ENCODE measurements at places on chromosomes 1 and 21.
A peak's percentile ranks its signal among the peaks of the same experiment; 100 is the strongest.

GRCh38 chr1:191240925-191241324 lies 763.3 kb upstream of the BRINP3 start:
- no peak for DNase-seq
- H3K4me1 ChIP-seq: no peaks in the 10 kb centered on the region
- no peaks in the 10 kb centered on the region for H3K27me3 ChIP-seq
- H3K4me3 ChIP-seq: no peak overlapping the region

DNA sequence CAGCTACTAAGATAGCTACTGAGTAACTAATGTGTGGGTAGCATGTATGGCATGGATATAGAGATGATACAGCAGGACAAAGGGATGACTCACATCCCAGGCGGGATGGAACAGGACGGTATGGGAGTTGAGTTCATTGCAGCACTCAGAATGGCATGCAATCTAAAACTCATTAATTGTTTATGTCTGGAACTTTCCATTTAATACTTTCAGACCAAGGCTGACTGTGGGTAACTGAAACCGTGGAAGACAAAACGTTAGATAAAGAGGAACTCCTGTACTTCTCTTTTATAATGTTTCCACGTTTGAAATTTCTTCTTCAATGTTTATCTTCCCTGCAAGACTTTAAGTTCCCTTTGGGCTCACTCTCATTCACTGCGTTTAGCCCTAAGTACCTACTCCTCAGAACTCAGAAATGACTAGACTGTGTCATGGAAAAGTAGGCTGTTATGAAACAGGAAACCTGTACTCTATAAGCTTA lies 151.9 kb downstream of the MAGI3 start:
- no peaks in the 10 kb centered on the region for H3K36me3 ChIP-seq
- H3K27ac ChIP-seq: no peak overlapping the region
- DNase-seq: no peak
- no peak overlapping the region for H3K4me3 ChIP-seq

DNA sequence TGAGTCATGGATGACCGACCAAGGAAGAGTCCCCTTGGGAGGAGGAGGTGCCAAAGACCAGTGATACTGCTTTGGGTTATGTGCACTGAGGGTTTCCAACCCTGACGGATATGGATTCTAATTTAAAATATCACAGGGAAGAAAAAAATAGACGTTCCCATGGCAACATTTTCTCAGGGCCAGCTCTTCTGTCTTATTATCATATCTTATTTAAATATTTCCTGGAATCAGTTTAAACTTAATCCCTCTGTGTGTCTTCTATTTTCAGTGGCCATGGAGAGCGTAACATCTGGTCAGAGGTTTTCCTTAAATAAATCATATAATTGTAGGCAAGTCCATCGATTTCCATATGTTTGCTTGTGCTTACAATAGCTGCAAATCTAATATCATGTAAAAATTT lies 205.4 kb upstream of the FMN2 start:
- H3K4me3 ChIP-seq: no peak overlapping the region
- no peak overlapping the region for H3K27ac ChIP-seq
- H3K27me3 ChIP-seq: no peaks in the 10 kb centered on the region
- DNase-seq: no peak
- H3K36me3 ChIP-seq: no peaks in the 10 kb centered on the region

DNA sequence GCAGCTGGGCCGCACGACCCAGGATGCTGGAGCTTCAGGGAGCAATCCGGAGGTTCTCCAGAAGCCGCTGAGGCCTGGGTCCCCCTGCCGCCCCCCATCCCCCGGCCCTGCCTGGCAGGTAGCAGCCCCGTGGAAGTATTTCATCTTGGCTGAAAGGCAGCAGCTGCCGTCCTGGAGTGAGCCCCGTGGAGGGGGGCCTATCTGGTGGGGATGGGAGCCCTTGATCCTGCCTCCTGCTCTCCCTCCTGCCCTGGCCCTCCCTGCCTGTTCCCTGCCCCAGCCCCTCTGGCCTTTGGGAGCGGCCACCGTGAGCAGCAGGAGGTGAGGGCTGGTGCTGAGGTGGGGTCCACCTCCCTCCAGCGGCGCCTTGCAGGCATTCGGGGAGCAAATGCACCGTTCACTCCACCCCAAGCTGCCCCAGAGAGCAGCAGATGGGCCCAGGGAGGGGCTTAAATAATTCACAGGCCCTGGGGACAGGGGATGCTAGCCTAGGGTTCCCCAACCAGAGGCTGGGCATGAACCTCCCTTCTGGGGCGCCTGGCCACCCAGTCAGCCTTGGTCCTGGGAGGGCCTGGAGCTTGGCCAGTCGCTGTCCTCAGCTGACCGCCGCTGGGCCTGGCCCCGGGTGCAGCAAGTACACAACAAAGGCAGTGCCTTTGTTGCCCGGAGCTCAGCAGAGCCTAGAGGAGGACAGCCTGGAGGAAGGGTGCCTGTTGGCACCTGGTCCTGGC lies 23.7 kb upstream of the PLCH2 start:
- no peak overlapping the region for H3K4me3 ChIP-seq
- H3K27ac ChIP-seq: no peak overlapping the region
- H3K27me3 ChIP-seq: peaks cover 9% of the 10 kb centered on the region
- no peaks in the 10 kb centered on the region for H3K4me1 ChIP-seq

DNA sequence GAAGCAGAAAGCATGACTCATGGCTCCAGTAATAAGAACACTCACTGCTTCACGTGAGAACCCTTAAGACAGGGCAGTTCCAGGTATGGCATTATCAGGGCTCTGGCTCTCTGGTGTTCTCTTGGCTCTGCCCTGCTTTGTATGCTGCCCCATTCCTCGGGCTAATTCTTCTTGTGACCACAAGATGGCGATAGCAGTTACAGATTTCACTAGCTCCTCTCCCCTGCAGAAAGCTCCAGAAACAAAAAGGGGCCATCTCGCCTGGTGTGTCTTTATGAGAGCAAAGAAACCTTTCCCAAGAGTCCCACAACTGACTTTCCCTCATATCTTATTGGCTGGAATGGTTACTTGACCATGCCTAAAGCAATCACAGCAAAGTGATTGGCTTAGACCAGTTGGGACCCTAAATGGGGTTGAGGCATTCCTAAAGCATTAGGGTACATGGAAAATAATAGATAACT lies 60.1 kb downstream of the F3 start:
- H3K36me3 ChIP-seq: peaks cover 20% of the 10 kb centered on the region
- H3K4me1 ChIP-seq: no peaks in the 10 kb centered on the region
- no peak overlapping the region for H3K27ac ChIP-seq
- H3K4me3 ChIP-seq: no peak overlapping the region
- peak; percentile 40 for DNase-seq

DNA sequence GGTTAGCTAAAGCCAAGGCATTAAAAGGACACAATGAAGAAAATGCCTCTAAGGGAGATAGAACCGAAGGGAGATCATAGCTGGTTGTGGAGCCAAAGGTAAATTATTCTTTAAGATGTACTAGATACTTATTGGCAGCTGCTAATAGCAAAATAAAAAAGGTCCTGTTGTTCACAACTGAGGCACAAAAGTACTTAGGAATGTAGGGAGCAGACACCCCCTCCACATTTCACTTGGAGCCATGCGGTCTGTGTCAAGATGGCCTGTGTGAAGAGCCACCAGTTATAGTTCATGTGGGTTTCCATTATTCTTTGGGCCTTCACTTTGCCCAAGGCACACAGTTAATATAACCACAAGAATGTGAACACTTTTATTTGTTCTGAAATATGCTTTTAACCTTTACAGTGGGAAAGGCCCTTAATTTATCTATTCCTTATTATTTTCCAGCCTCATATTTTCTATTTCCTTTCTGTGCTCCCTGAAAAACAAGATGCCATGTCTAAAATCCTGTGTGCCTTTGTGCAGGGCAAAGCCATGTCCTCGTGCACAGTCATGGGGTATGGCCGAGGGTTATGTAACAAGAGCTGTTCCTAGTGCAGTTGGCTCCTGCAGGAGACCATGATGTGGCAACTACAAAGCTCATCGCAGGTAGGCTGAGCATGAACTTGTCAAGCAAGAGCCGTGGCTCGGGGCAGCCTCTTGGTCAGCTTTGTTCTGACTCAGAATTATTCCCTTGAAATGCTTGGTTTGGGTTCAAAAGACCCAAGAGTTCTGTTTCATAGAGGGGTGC lies 16.2 kb upstream of the WDR26 start:
- H3K27me3 ChIP-seq: no peaks in the 10 kb centered on the region
- H3K36me3 ChIP-seq: peaks cover 4% of the 10 kb centered on the region
- H3K4me1 ChIP-seq: peaks cover 5% of the 10 kb centered on the region
- H3K27ac ChIP-seq: no peak overlapping the region
- no peak overlapping the region for H3K4me3 ChIP-seq
- no peak for DNase-seq

GRCh38 chr1:172778456-172779455 lies 119.9 kb downstream of the FASLG start:
- H3K4me3 ChIP-seq: no peak overlapping the region
- no peak for DNase-seq
- peaks cover 17% of the 10 kb centered on the region for H3K4me1 ChIP-seq
- H3K27me3 ChIP-seq: no peaks in the 10 kb centered on the region

DNA sequence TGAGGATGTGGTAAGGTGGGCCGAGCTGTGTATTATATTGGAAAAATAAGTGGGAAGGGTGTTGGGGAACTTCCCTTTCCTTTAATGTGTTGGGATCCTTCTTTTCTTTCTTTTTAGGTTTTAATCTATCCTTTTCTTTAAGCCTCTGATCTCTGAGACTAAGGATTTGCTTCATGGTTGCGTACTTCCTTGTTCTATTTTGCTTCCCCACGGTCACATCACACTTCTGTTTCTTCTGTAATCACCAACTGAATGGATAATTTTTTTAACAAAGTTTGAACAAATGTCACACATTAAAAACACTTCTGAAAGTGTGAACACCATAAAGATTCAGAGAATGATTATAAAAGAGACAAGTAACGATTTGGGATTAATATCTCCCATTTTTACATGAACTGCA lies 17.4 kb downstream of the DMRTA2 start:
- no peak for DNase-seq
- no peak overlapping the region for H3K4me3 ChIP-seq
- H3K36me3 ChIP-seq: no peaks in the 10 kb centered on the region
- peaks cover 12% of the 10 kb centered on the region for H3K27me3 ChIP-seq
- H3K4me1 ChIP-seq: no peaks in the 10 kb centered on the region

GRCh38 chr1:199287647-199288046 lies 648.8 kb downstream of the PTPRC start:
- H3K27ac ChIP-seq: no peak overlapping the region
- no peaks in the 10 kb centered on the region for H3K4me1 ChIP-seq
- no peak for DNase-seq
- no peaks in the 10 kb centered on the region for H3K27me3 ChIP-seq
- no peaks in the 10 kb centered on the region for H3K36me3 ChIP-seq

Measured in memory B cell (primary cell).